ENCODE measurements at places on chromosomes 1 and 21.
A peak's percentile ranks its signal among the peaks of the same experiment; 100 is the strongest.

DNA sequence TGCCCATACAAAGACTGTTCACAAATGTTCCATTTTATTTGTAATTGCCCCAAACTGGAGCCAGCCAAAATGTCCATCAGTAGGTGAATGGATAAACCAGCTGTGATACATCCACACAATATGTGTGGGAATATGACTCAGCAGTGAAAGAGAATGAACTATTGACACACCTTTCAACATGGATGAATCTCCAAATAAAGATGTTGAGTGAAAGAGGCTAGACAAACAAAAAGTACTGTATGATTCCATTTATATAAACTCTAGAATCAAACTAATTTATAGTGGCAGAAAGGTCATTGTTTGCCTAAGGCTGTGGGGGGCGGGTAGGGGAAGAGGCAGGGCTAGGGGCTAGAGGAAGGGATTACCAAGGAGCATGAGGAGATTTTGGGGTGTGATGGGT lies 4.5 kb downstream of the DHCR24 start:
- DNase-seq = no peak

DNA sequence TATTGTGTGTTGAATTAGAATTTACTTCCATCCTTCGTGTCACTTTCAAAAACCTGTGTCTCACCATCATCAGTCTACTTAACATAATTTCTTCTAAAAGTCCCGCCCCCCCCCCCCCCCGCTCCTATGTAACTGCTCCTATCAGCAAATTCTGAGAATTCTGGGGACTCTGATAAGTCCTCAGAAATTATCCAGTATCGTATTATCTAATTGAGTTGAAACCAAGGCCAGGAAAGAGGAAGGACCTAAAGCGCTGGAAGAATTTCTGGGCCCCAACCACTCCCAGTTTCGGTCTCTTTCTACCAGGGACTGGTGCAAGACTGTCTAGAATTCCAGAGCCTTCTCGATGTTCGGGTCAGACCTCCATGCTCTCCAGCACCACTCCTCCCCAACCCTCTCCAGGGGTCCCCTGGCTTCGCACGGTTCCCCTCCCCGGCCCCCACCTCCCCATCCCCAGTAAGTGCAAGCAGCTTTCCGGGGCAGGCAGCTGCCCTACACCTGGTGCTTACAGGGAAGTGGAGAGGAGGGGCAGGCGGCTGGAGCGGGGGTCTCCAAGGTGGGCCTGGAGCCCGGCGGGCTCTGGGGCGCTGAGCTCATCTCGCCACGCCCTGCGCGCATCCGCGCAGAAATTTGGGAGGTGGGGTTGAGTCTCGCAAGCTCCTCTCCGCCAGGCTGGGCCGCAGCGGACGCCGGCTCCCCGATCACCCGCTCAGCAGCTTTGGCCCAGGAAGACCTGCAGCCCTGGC lies 16.0 kb upstream of the ZNF496 start:
- no peak for DNase-seq

DNA sequence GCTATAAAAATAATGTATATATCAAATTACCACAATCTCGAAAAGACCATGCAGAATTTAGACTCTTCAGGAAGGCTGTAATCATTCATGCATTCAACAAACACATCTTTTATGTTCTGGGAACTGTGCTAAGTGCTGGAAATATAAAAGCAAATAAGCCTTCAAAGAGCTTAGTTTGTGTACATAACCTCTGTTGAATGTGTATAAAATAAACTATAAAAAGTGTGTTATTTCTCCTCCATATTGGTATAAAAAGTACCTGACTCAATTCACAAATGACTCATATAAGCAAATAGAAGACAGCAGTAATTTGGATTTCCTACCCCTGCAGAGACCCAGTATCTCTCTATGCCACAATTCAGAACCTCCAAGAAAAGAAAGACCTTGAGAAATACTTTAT lies 36.8 kb downstream of the RAB3GAP2 start:
- DNase-seq = no peak

DNA sequence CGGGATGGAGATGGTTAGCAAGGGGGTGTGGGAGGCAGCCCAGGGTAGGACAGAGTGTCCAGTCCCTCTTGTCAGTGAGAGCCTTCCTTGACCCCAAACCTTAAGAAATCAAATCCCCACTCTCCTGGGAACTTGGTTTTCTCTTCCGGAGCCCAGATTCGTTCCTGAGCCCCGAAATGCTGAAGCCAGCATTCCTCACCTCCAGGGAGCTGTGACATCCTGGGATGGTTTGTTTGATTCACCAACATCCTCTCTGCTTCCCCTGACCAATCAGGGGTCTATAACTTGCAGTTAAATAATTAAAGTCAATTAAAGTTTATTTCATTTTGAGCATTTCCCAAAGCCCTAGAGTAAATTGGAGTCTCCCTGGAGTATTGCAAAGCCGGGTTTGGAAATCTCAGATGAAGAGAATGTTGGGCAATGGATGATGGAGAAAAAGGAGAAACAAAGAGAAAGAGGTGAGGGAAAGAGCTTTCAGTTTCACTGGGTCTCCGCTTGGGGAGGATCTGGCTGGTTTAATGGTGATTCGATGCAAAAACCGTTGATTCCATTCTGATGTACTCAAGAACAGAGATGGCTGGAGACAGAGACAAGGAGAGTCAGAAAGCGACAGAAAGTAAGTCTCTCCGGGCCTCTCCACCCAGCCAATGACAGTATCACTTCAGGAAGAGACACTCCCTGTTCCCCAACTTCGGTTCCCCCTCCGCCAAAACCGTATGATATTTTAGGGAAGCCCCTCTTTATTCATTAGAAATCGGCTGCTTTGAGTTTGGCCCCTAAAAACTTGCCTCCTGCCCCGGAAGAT lies 12.8 kb upstream of the ALX3 start:
- no peak for DNase-seq

DNA sequence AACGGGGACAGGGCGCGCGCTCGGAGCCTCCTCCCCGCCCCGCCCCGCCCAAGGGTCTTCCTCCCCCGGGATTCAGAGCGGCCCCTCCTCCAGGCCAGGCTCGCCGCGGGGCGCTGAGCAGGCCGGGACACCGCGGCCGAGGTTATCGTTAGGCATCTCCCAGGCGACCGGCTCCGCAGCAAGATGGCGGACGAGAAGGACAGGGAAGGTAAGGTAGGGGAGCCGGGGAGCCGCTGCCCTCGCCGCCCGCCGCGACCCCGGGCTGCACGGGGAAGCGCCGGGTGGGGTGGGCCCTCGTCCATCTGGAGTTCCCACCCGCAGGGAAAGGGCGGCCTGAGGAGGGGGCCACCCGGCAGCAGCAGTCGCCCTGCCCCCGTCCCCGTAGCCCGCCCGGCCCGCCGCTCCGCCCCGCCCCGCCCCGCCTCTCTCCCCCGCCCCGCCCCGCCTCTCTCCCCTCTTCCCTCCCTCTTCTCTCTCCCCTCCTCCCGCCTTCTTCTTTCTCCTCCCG lies 105.9 kb upstream of the HNRNPU start:
- DNase-seq = peak; percentile 55

GRCh38 chr1:161180639-161181038 lies 3.3 kb upstream of the B4GALT3 start:
- no peak for DNase-seq

GRCh38 chr1:63411066-63411465 lies 43.6 kb downstream of the ALG6 start:
- DNase-seq = no peak

DNA sequence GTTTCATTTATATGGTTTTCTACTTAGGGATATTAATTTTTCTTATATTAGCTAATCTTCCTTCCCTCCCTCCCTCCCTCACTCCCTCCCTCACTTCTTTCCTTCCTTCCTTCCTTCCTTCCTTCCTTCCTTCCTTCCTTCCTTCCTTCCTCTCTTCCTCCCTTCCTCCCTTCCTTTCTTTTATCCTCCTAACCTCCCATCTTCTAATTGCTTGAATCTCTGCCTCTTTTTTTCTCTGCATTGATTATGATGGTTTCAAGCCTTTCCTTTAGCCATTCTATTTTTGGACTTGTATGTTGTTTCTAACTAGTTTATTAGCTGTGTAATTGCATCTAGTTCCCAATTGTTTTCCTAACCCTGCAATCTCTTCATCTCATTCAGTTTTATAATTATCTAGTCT lies 17.0 kb upstream of the PKP1 start:
- DNase-seq = no peak

DNA sequence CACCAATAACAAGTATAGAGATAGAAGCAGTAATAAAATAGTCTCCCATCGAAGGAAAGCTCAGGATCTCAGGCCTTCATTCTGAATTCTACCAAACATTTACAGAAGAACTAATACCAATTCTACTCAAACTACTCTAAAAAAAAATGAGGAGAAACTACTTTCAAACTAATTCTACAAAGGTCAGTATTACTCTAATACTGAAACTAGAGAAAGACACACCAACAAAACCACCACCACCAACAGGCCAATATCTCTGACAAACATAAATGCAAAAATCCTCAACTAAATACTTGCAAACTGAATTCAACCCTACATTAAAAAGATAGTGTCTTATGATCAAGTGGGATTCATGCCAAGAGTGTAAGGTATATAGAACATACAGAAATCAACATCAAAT lies 1078.4 kb downstream of the KCNT2 start:
- DNase-seq = no peak

DNA sequence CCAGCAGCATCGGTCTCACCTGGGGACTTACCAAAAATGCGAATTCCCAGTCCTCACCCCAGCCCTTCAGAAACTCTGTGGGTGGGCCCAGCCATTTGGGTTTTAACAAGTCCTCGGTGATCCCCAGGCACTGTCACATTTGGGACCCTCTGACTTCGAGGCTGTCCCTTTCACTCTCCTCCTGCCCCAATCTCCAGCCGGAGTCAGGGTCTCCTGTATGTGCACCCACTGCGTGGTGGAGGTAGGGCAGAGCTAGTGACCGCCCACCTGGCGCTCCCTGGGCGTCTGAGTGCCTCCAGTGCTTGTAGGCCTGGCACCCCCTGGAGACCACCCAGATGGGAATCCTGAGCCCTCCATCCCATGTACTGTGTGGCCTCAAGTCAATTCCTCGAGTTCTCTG lies 31.1 kb downstream of the EPHA8 start:
- DNase-seq = no peak

- DNase-seq = no peak
Measured at GRCh38 chr21:40067751-40068150, 200.5 kb downstream of the PCP4 start.

DNA sequence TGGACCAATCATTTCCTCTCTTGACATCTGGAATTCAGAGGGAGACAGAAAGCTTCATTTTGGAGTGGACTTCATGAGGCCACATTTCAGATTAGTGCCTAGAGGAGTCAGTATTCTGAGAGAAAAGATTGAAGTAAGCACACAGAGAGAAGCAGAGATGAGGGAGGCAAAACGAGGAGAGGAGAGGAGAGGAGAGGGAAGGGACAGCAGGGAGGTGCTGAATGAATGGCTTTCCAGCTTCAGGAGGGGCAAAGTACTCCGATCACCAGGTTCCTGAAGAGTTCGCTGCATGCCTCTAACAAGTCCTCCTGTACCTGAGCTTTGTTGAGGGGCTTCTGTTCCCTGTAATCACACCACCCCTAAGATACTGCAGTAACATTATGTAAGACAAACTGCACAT lies 76.0 kb downstream of the NRIP1 start:
- DNase-seq = no peak

DNA sequence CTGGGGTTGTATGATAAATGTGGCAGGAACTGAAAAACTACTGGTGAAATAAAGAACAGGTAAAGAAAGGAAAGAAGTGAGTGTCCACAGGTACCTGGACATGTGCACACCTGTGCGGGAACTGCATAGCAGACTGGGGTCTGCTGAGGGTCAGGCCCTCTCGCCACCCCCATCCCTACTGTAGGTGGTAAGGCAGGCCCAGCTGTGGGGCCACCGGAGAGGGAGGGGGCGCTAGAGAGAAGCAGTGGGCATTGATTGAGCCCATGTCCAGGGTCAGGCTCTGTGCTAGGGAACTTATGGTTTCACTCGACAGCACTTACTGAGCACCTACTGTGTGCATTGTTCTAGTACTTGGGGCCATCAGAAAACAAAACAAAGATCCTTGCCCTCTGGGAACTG lies 400.5 kb downstream of the MATN1 start:
- no peak for DNase-seq

- DNase-seq = no peak
Measured at GRCh38 chr21:41431788-41432548, 5.9 kb downstream of the MX1 start.

DNA sequence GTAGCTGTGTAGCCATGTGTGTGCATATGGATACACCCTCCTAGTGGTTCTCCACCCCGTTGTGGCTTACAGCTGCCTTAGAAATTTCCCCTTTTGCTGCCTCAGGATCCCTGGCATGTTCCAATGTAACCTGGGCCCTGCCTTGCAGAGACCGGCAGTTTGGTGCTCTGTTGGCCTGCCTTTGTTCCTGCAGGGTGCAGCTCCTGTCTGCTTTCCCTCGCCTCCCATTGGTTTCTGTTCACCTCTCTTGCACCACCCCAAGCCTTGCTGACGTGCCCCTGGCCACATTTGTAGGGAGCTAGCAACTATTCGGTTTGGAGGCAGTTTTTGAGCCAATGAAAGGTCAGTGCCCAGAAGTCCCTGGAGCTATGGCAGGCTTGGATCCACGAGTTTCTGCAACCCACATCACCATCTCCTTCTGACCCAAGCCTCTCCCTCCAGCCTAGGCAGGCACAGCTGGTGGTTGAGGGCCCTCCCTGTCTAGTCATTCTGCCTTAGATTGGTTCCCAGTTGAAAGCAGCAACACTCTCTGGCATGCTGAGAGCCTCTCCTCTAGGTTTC lies 54.9 kb downstream of the MAB21L3 start:
- DNase-seq = no peak

DNA sequence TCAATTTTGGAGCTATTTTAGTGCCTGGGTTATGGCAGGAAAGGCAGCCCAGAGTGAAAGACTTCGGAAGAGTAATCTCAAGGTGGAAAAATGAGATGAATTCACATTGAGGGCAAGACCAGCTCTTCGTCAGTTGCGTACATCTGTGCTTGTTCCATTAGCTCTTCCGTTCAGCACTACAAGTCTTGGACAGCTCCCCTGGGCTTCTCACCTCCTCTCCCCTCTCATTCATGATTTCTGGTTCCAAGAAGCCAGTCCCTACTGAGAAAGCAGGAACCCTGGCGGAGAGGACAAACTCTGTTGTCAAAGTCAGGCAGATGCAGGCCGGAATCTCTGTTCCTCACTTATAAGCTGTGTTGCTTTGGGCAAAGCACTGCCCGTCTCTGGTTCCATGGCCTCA lies 76.5 kb downstream of the ACTL8 start:
- no peak for DNase-seq

GRCh38 chr1:147598621-147599361 lies 57.5 kb downstream of the BCL9 start:
- peak; percentile 24 for DNase-seq

DNA sequence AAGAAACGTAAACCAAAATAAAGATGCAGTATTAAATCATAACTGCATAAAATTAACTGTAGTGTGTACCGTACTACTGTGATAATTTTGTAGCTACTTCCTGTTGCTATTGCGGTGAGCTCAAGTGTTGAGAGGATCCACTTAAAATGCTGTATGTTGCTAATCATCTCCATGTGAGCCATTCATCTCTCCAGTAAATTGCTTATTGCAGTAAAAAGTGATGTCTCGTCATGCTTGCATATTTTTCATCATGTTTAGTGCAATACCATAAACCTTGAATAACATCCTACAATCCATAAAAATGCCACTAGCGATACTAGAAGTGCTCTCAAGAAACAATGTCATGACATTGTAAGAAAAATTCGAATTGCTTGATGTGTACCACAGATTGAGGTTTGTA lies 66.3 kb downstream of the RAVER2 start:
- no peak for DNase-seq
